HCEC 1CT (cell line): ENCODE measurements at places on chromosomes 13 and 19.
A peak's percentile ranks its signal among the peaks of the same experiment; 100 is the strongest.

GRCh38 chr13:110414931-110415330 lies 107.8 kb downstream of the COL4A2 start:
- no peak for DNase-seq

GRCh38 chr19:23345838-23346237 lies 49.4 kb downstream of the ZNF91 start:
- DNase-seq, result no peak

DNA sequence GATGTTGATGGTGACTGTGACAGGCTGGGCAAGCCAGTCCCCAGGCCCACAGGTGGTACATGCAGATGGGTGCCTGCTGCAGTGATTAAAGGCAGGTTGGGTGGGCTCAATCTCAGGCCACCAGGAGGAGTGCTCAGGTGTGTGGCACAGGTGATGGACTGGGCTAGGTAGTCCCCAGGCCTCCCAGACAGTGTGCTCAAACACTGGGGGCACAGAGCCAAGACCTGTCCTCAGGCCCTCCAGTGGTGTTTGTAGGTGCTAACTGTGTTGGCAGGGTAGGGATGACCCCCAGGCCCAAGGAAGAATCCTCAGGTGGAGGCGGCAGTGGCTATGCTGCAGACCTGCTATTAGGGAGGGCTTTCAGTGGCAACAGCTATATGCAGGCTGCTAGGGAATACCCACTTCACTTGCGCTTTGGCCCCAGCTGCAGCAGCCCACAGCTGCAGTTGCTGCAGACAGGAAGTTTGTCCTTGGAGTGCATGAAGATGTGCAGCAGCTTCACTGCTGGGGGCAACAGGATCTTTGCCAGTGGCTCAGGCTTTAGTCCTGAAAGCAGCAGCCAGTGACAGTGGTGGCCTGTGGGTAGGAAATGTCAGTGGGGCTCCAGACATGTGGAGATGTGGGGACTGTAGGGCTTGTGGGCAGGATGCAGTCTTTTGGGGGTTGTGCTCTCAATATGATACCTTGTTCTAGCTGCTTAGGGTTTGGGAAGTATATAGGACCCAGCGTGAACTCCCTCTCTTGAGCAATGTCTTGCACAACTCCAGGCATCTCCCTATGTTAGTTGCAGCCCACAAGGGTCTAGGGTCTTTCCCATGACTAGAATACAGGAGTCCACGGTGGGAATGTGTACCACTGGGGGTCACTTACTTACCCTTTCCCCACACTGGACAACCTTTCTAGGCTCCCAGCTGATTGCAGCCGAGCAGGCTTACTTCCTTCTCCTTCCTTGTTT lies 54.1 kb upstream of the MLNR start:
- no peak for DNase-seq

DNA sequence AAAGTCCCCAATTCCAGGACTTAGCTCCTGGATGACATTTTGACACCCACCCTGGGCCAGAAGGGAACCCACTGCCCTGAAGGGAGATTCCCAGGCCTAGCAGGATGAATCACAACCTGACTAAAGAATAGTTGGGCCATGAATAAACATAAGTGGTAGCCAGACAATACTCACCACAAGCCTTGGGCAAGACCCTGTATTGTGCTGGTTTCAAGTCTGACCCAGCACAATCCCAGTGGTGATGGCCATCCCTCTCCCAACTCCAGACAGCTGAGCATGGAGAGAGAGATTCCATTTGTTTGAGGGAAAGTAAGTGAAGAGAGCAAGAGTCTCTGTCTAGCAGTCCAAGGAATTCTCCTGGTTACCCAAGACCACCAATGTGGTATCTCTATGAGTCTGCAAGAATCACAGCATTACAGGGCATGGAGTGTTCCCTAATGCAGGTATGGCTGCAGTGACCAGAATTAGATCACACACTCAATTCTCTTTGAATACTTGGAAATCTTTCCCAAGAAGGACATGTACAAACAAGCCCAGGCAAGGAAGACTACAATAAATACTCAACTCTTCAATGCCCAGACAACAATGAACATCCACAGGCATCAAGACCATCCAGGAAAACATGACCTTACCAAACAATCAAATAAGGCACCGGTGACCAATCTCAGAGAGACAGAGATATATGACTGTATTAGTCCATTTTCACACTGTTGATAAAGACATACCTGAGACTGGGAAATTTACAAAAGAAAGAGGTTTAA lies 158.0 kb downstream of the VWA8 start:
- DNase-seq, result peak; percentile 81

GRCh38 chr13:41511827-41512226 lies 54.5 kb downstream of the RGCC start:
- DNase-seq, result no peak
